ENCODE measurements at places on chromosomes 5 and 9.

DNA sequence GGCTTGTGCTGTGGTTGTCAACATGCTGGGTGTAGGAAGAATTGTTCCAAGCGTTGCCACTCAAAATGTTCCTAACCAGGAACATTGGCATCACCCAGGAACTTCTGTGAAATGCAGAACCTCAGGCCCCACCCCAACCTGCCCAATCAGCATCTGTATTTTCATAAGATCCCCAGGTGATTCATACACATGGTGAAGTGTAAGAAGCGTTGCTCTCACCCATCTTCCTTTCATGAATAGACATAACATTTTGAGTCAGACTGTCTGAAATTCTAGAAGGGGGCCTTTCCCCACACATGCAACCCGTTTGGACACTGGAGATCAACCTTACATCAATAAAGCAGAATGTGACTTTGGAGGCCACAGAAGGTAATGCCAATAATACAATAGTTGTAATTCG lies 9.3 kb upstream of the AFAP1L1 start:
- no peak for DNase-seq

DNA sequence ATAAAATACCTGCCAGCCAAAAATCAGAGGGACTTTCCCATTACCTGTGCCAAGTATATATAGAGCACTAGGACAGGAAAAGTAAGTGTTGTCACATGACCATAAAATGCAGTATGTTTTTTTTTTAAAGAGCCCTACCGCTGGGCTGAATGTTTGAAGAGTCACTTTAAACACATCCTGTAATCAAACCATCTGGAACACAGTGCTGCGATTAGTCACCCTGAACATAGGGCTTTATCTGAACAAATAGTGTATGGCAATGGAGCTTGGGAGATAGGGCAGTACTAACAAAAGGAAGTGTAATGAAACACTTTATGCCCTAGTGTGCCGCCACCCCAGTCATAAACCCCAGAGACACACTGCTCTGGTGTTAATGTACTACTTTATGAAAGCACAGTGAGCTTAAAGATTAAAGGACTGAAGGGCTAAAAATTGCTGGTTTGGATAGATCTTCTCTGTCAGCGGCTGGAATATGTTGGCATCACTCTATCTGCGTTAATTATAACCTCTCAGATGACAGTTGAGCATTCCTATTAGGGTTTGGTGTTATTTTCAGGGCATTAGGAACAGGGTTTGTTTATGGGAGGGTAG lies 90.4 kb downstream of the ZNF608 start:
- peak; percentile 36 for DNase-seq

DNA sequence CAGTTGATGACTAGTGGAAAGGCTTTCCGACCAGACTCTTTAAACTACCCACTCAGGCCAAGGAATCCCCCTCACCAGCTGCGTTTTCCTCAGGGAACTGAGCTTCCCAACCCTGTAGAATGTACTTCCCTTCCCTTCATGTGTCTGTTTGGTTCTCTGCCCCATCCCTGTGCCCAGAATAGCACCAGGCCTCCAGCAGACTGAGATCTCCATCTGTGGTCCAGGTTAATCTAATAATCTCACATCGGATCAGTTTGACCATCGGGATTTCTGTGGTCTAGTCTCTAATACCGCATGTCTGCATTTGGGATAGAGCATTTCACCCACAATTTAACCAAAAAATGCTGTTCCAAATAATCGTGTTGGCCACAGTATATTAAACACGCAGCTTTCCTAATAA lies 237.2 kb downstream of the ROR2 start:
- DNase-seq = no peak

GRCh38 chr5:84487963-84488362 lies 103.3 kb upstream of the EDIL3 start:
- DNase-seq = no peak

- peak; percentile 97 for DNase-seq
Observed at GRCh38 chr5:175246242-175246888, 197.6 kb downstream of the DRD1 start.

- no peak for DNase-seq
Observed at GRCh38 chr5:157247267-157247666, 18.7 kb upstream of the CYFIP2 start.

- no peak for DNase-seq
Observed at GRCh38 chr9:127366594-127366993, 30.4 kb upstream of the SLC2A8 start.

- DNase-seq = no peak
Observed at GRCh38 chr9:79969393-79970145, 397.8 kb downstream of the TLE4 start.

DNA sequence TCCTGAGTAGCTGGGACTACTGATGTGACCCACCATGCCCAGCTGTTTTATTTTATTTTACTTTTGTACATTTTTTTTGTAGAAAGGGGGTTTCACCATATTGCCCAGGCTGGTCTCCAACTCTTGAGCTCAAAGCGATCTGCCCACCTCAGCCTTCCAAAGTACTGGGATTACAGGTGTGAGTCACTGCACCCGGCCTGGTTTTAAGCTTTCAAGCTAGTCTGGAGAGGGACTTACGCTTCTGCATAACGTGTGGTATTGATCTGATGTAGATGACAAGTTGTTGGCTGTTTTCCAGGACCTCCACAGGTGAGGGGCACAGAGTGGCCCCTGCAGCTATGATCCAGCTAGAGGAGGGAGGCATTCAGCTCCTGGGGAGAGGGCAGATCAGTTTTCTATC lies 6.8 kb upstream of the CCL21 start:
- DNase-seq = no peak

DNA sequence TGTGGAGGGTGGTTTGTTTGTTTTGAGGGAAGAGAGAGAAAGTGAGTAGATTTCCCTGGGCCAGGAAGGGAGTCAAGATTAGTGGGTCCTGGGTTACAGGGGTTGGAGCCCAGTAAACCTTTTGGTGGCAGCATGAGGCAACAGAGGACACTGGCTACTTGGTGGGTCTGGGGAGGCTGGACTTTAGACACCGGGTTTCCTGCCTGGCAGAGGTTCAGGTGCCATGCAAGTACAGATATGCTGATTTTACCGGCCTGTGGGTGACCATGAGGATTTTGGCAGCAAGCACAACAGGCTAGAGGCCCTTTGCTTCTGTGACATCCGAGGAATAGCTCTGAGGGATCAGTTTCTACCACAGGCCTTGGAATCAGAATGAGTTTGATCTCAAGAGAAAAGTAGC lies 18.9 kb downstream of the MAST4 start:
- DNase-seq = no peak

GRCh38 chr9:86721226-86721781 lies 226.0 kb downstream of the GAS1 start:
- DNase-seq = no peak

- peak; percentile 96 for DNase-seq
Observed at GRCh38 chr9:87713278-87713987, 12.5 kb upstream of the CTSL start.

GRCh38 chr5:53038196-53038847 lies 49.2 kb downstream of the ITGA2 start:
- peak; percentile 22 for DNase-seq

DNA sequence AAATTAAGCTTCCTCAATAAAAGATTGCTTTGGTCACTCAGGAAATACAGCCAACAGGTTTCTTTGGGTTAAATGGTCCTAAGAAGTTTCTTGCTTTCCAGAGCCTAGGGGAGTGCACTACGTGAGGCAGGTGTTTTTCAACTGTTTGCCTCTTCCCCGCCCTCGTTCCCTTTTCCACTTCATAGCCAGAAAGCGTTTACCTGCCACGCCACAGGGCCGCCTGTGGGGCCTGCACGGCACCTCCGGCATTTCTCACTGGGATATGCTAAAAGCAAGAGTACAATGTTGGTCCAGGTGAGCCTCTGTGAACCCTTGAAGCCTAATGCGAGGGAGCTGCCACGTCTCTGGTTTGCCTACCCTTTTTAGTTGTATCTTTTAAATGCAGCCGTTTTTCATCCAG lies 167.6 kb upstream of the OTULINL start:
- no peak for DNase-seq

DNA sequence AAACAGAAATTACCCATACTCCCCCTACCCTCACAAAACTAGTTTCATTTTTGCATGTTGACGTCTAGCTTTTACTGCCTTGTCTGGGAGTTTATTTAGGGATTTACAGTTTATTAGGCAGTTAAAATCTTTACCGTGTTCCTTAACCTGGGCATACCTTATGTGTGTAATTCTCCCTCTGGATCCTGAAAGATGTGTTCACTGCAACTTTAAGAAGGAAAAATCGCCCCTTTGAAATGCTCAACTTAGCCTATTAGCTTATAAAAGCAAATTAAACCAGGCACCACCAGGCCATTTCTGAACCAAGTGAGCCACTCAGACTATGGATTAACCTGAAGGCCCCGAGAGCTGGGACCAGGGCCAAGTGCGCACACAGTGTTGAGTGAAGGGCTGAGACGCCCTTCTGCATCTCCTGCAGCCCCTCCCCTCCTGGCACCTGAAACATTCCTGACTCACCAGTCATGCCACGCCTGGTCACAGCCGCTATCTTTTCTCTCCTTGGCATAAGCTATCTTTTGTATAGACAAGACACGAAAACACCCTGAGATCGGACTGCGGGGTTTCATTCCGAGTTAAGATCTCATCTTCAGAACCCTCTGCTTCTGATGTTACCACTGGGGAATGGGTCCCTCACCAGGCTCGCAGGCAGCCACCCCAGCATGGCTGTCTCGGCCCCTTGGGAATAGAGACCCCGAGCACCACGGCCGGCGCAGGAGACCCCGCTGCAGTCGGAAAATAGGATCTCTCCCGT lies 111.9 kb downstream of the ROR2 start:
- no peak for DNase-seq

GRCh38 chr9:113042884-113043657 lies 13.5 kb downstream of the ZFP37 start:
- no peak for DNase-seq

DNA sequence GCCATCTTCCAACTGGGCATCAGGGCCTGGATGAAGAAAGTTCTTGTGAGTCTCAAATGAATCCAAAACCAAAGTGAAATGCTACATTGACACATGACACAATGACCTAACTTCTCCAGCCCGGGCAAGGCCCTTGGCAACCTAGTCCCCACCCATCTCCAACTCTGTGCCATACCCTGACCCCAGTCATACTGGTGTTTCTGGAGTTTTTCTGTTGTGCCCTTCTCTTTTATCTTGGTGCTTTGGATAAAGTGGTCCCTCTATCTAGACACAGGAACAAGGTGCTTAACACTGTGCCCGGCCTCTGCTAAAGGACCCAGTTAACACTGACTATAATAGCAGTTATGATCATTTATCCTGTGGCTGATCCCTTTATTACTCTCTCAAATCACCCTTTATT lies 149.8 kb downstream of the GRIA1 start:
- no peak for DNase-seq

DNA sequence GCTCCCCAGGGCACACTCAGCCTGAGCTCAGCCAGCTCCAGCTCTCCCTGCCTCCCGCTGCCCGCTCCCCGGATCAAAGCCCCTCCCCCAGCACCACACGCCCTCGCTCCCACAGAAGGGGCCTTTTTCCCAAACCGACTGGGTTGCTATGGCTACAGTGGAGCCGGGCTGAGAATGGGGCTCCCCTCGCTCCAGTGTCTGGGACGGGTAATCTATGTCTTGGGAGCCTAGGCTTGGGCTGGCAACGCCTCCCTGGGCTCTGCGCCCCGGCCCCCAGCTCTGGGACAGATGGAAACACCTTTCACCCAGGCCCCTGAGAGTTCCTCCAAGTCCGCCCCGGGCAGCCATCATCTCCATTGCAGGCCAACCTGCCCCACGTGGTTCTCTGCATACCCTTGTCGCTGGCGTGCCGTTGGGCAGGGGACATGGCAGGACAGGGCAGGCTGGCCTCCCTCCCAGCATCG lies 29.6 kb downstream of the NOTCH1 start:
- no peak for DNase-seq

- no peak for DNase-seq
Observed at GRCh38 chr5:129367883-129368282, 92.2 kb upstream of the ADAMTS19 start.

DNA sequence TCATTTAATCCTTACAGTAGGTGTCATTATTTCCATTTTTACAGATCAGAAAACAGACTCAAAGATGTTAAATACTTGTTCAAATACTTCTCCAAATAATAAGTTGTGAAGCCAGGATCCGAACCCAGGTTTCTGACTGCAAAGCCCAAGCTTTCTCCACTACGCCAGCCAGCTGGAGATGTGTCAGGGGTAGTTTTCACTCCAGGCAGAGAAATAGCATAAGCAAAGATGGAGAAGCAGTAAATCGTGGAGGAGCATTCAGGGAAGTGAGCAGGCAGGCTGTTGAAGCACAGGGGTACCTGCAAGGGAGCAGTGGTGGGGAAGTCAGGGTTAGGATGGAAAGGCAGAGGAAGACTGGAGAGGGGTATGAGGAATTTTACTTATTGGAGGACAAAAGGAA lies 2.9 kb downstream of the TLN1 start:
- no peak for DNase-seq

DNA sequence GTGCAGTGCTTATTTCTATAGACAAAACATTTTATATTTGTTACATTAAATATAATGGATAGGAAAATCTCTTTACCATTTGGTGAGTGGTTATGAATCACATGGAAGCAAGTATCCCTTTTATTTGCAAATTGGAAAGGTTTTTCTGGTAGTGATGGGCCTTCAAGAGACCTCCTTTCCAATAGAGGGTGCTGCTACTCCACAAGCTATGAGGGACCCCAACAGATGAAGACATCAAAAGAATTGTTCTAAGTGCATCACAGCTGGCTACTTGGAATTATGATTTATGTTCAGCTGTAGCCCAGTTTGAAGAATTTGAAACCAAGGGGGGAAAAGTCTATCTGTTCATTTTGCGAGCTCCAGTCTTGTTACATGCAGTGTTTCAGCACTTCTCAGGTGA lies 493.7 kb upstream of the SGCD start:
- DNase-seq = no peak

- DNase-seq = no peak
Observed at GRCh38 chr9:36725777-36726356, 153.2 kb downstream of the MELK start.

DNA sequence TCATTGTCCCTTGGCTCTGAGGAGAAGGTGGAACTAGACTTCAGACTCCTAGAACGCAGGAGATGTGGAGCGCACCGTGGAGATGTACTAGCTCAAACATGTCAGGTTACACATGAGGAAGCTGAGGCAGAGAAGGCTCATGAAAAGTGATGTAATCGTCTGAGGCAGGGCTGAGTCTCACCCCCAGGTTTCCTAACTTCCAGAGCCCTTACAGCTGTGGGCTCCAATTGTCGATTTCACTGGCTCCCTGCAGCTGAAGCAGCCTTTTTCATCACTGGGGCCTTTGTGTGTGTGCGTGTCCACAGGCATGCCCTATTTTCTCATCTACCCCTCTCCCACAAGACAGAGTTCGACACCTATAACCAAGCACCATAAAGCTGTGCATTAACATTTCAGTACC lies 370.6 kb downstream of the NTRK2 start:
- no peak for DNase-seq

DNA sequence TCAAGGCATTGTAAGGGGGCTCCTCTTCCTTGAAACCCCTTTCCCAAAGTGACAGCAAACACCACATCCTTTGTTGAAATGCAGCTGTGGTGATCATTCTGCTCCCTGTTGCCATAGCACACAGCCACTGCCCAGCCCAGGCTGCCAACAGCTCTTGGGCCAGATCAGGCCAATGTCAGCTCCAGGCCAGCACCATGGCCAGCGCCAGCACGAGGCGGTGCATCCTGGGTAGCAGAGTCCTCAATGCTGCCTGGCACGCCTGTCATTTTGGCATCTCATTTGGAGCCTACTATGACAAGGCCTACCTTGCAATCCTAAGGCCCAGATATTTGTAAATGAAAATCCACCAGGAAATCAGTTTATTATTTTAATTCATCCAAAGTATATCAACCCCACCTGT lies 390.6 kb downstream of the DNAH5 start:
- no peak for DNase-seq
